ENCODE measurements at places on chromosomes 5 and 9. TPM values are rescaled to one million over a fixed set of nuclear protein-coding genes. Genes with fewer than 3 reads are reported as not detected.

Gene SHLD3
- total RNA-seq, result 0.94 TPM

- peak; percentile 61 for DNase-seq
Observed at GRCh38 chr9:127121628-127122175, 733 bp downstream of the ANGPTL2 start.

Gene PFDN1
- 35.9 TPM for total RNA-seq

DNA sequence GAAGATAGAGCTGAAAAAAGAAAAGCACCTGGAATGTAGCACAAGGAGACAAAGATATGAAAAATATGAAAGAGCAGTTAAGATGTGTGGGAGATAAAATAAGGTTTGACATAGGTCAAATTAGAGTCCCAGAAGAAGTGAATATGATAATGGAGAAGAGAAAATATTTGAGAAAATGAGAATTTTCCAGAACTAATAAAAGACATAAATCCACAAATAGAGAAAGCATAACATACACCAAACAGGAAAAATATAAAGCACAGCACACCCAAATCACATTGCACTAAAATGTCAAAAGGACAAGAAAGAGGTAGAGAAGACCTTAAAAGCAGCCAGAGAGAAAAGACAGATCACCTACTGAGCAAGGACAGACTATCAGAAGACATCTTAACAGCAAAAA is 43.4 kb downstream of the IPPK start:
- no peak for DNase-seq

GRCh38 chr5:149452007-149452664 is 73.0 kb upstream of the IL17B start:
- no peak for DNase-seq

DNA sequence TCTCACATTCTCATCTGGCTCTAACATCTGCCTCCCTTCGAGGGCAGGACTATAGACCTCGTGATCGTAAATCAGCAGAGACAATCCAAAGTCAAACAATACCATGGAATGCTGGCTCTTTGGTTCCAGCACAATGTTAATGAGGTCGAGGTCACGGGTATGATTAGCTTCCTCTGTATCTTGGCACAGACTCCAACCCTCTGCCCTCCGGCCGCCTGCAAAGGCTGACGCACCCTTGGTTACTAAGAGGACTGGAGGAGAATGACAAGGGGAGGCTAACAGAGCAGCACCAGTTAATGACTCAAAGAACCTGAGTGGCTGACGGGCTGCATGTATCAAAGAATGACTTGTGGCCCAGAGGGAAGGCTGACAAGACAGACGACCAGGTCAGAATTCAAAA is 10.1 kb downstream of the LHFPL2 start:
- DNase-seq, result peak; percentile 70

DNA sequence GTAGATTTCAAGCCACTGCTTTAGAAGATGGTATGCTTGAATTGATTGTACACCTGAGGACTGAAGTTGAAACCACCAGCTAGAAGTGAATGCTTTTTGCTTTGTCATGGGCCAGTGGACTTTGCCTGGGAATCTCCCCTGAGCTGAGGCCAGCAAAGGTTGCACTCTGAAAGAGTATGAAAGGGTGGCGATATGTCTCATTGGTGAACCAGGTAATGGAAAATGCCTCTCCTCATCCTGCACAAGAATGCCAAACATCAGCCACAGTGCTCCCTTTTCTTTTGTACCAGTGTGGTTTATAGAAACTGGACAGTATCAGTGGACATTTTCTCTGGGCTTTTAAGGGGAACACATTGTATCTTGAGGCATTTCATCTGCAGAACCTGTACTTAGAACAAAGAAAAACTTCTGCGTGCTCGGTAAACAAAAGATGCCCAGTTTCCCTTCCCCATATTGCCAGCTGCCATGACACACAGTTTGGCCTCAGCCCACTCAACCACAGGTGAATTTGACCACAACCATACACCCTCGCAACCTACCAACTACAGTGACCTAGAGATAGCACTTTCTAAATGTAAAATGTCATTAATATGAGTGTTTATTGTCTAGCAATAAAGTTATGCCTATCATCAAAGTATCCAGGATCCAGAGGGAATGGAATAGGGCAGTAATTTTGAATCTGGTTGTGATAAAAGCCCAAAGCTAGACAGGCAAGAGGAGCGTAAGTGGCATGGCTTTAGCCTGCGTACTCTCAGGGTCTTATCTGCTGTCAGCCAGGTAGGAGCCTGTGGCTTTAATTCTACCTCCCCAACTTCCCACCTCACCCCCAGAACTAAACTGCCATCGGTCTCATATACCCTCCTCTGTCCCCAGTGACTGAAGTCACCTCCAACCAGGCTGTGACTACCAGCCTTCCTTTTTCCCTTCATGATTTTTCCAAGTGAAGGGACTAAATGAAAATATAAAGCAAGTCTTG is 79.5 kb upstream of the LHFPL2 start:
- DNase-seq, result no peak

DNA sequence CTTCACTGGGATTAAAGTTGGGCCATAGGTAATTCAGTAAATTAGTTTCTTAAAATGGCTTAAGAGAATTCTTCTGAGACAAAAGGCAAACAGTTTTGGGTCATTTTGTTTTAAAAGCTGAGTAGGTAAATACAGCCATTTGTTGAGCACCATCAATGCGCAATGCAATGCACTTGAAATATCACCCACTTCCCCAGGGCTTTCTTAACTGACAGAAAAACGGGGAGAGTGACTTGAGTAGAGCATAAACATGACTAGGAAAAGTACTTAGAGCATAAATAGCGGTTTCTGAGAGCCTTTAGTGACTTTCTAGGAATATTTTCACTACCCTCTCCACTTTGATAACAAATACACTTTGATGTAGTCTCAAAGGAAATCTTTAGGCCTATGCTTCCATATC is 27.2 kb downstream of the MLANA start:
- no peak for DNase-seq

DNA sequence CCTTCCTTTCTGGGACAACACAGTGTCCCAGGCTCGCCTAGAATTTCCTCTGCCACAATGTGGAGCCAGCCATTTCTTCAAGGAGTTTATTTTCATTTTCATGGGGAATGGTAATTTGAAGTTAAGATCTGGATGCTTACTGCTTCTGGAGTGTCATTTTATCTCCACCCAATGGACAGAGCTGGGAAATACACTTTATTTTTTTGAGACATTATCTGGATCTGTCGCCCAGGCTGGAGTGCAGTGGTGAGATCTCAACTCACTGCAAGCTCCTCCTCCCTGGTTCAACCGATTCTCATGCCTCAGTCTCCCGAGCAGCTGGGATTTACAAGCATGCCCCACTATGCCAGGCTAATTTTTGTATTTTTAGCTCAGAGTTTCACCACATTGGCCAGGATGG is 12.7 kb upstream of the THG1L start:
- DNase-seq, result no peak

GRCh38 chr5:34007201-34007620 is 639 bp downstream of the AMACR start:
- DNase-seq, result no peak

DNA sequence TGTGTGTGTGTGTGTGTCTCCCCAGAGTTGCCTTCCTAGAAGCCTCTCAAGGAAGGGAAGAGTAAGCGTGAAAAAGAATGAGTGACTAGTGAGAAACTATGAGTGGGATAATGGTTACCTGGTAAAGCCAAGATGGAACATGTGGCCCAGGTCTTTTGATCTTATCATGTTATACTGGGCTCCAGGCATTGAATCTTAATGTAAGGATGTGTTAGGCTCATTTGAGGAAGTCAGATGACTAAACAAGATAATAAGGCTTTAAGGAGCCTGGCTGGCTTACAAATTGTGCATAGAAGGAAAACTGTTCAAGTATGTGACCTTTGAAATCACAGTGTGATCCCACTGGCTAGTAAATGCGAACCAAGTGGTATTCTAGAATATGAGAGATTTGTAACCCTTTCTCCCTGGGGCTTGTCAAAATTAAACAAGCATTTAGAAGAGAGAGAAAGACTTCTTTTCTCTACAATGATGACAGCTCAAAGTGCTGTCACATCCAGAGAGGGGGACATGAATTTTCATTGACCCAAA is 29.9 kb upstream of the HMHB1 start:
- no peak for DNase-seq

GRCh38 chr9:87683751-87684626 is 41.9 kb upstream of the CTSL start:
- DNase-seq, result no peak

GRCh38 chr5:124718380-124718789 is 28.1 kb downstream of the ZNF608 start:
- no peak for DNase-seq

Gene SLC1A1
- total RNA-seq, result 1.3 TPM

GRCh38 chr5:124263680-124264491 is 482.6 kb downstream of the ZNF608 start:
- no peak for DNase-seq

DNA sequence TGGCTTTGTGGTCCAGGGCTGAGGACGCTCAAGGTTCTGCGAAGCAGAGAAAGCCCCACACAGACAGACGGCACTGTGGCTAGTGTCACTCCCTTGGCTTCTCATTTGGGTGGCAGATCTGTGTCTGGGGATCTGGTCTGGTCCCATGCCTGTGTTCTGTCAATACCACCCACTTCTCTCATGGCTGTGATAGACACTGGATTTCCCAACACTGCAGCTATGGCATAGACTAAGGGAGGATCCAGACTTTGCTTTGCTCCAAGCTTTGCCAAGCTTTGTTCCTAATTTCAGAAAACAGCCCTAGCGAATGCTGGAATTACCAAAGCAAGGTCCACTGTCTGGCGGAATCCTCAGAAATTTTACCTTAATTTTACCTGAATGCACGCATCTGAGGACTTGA is 62.1 kb downstream of the GADD45G start:
- DNase-seq, result no peak

Gene GPR151
- total RNA-seq, result not detected

Gene SLC25A48
- total RNA-seq, result not detected

Gene OTULINL
- 2.7 TPM for total RNA-seq

DNA sequence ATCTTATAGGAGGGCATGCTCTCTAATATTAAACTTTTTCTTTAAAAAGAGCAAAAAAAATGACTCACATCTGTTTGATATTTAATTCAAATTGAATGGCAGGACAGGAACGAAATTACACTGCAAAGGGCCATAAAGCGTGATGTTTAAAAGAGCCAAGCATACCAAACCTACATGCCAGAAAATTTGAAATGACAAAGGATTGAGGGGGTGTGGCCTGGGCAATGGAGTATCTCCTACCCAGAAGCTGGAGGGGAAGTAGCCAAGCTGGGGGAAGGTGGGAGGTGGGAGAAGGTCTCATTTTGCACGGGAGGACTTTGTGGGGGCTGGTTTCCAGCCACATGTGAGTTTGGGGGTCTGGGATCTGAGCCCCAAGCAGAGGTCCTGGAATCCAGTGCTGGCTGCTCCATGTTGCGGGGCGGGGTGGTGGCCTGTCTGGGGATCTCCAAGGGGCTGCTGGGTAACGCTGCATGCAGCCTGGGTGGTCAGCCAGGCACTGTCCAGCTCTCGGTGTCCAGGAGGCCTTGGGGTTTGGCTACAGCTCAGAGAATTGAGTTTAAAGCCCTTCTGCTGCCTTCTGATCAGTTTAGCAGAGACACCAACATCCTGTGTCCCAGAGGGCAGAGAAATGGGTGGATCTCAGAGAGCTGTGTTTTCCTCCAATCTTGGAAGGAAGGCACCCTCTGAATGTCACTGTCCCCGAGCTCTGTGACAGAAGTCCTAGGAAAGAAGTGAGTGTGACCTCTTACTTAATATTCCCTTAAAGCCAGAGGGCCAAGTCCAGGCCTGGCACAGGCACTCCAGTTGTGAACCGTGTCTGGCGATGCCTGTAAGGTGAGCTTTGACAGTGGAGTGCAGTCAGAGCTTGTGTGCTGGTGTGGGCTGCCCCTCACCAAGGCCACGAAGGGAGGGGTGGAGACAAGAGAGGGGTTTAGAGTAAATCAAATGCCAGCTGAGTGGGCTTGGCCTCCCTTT is 7.6 kb downstream of the DCANP1 start:
- DNase-seq, result no peak

- DNase-seq, result no peak
Observed at GRCh38 chr9:17799369-17799768, 220.5 kb downstream of the SH3GL2 start.

DNA sequence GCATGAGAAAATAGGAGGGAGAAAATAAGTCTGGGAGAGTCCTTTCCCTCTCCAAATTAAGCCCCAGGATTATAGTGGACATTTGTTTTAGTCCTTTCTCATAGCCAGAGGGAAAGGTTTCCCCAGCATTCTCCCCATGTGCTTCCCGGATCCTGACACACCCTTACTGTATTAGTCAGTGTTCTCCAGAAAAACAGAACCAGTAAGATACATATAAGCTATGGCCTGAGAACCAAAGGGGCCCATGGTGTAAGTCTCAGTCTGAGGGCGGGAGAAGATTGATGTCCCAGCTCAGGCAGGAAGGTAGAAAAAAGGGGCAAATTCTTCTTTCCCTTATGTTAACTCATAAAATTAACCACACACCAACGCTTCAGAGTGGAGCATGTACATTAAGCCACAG is 25.6 kb upstream of the SPATA31D4 start:
- DNase-seq, result no peak

DNA sequence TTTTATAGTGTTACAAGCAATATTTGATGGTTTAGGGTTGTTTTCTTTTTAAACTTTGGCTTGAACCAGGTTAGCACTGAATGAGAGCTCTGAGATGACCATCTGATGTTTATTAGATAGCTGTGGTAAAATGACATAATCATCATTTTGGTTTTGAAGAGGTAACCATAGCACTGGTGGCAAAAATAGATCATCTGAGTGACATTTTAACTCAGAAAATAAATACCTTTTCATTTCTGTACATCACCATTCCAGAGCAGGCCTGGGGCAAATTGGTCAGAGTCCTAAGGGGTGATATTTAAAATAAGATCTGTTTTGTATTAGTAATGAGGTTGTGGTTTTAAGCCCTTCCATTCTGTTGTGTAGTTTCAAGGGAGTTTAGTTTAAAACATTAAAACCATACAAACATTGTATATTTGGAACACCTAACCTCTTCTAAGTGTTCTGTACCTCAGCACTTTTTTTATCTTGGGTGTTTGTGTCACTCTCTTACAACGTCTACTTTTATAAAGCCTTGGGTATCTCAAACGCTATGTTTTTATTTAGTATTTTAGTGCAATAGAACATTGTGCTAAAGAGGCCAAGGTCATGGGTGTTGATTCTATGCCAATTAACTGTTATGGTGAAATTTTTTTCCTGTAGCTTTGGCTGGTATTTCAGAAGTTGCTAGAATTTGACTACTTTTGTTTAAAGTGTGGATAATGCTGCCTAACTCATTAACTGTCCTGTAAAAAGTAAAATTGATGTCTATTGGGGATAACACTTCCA is 166.1 kb downstream of the CD180 start:
- no peak for DNase-seq

Gene CCNJL
- total RNA-seq, result 0.20 TPM

DNA sequence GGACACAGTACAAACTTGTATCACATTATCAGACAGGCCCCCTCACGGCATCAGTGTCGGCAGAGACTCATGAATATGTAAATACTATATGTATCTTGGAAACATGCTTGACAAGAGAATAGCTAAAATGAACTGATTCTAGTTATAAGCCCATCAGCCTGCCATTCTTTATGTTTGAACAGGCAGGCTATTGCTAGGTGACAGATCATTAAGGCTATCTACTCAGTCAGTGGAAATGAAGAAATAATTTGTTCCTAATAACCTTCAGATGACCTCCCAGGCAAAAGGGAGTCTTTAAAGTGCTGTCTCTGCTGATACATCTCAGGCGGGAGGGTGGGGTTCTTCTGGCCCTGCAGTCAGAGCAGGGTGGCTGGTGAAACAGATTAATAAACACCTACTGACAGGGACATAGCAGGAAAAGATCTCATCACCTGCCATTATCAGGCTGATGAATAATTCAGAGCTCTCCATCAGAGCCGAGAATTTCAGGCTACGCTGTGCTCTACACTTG is 394.2 kb downstream of the RASEF start:
- no peak for DNase-seq

Gene NUTM2G
- total RNA-seq, result not detected

All from psoas muscle (tissue), 8 donors.